ENCODE measurements at places on chromosomes 13 and 19. TPM values are rescaled to one million over a fixed set of nuclear protein-coding genes. Genes with fewer than 3 reads are reported as not detected.

DNA sequence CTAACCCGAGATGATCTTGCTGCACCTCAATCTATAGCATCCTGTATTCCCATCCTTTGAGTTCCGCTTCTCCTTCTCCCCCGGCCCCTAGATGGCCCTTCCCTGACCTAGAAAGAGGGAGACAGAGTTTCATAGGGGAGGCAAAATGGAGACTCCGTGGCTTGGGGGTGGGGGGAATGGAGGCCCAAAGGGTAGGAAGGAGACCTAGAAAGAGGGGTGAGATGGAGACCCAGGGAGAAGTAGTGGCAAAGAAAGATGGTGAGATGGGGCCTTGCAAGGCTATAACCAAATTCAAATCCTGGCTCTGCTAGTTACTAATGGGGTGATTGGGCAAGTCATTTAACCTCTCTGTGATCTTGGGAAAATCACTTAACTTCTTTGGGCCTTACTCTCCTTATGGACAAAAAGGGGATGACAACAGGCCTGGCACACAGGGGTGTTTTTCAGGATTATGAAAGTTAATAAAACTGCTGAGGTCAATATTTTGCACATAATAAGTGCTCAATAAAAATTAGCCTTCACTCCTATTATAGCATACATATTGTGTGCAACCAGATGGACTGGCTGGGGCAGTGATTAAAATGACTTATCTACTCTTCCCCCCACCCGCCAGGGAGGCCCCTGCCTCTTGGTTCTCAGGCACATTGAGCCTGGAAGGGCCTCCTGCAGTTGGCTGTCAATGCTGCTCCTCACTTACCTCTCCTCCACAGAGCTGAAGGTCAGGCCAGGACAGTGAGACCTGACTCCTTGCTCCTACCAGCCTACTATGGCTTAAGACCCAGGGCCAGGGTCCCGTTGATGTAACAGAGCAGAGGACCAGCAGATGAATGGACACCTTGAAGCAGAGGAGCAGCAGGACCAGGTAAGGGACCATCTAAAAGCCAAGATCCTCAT lies 633 bp downstream of the SPHK2 start:
- DNase-seq: no peak

GRCh38 chr19:17757125-17757524 lies 5.8 kb downstream of the FCHO1 start:
- peak; percentile 71 for DNase-seq

DNA sequence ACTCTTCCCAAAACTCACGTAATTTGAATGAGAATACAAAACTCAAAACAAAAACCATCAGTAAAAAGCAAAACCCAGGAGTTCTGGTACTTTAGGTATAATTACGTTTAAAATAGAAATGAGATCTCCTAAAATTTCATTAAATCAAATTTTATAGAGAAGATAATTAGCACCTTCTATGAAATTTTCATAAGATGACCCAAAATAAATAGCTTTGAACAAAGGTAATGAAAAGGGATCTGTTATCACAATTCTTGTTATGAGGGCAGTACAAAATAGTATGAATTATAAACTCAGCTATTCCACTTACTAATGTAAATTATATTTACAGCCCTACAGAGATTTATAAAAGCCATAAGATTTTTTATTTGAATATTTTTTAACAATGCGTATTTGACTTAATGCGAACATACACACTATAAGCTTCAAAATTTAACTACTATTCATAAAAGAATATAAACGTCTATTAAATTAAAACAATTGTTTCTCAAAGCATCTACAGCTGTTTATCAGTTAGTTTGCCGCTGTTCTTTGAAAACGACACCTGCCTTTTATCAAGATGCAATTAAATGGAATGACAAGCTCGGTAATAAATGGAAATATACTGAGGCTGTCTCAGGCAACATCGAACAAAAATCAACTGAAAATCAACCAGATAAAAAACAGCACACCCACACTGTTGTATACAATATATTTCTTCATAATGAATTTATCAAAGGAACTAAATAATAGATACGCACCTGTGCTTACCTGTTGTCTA lies 63.8 kb downstream of the KCNRG start:
- no peak for DNase-seq

The MYO1F gene
- 0.25 TPM for total RNA-seq

The ZNF460 gene
- 27.9 TPM for total RNA-seq

Measured in M059J (cell line).